ENCODE measurements at places on chromosomes 2 and 18. TPM values are rescaled to one million over a fixed set of nuclear protein-coding genes. Genes with fewer than 3 reads are reported as not detected.
A peak's percentile ranks its signal among the peaks of the same experiment; 100 is the strongest.

- no peaks in the 10 kb centered on the region for H3K36me3 ChIP-seq
- peak overlapping the region; percentile 24 for H3K4me3 ChIP-seq
- peaks cover 39% of the 10 kb centered on the region for H3K4me1 ChIP-seq
- no peaks in the 10 kb centered on the region for H3K27me3 ChIP-seq
Observed at GRCh38 chr18:2590303-2590702, 18.9 kb downstream of the NDC80 start.

DNA sequence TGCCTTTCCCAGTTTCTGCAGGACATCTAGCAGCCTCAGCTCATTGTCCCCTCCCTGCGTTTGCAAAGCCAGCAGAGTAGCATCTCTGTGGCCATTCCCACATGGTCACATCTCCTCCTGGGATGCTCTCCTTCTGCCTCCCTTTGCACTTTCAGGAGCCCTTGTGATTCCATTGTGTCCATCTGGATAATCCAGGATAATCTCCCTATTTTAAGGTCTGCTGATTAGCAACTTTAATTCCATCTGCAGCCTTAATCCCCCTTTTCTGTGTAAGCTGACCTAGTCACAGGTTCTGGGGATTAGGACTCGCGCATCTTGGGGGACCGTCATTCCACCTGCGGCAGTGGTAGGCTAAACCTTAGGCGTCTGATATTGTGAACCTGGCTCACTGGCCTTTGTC lies 70.7 kb downstream of the NEDD4L start:
- H3K4me1 ChIP-seq, result no peaks in the 10 kb centered on the region
- no peak for DNase-seq
- H3K27ac ChIP-seq, result no peak overlapping the region
- no peaks in the 10 kb centered on the region for H3K27me3 ChIP-seq
- H3K36me3 ChIP-seq, result no peaks in the 10 kb centered on the region
- H3K4me3 ChIP-seq, result no peak overlapping the region

- H3K27me3 ChIP-seq, result no peaks in the 10 kb centered on the region
- H3K4me1 ChIP-seq, result peaks cover 20% of the 10 kb centered on the region
- DNase-seq, result no peak
- H3K36me3 ChIP-seq, result no peaks in the 10 kb centered on the region
- H3K27ac ChIP-seq, result no peak overlapping the region
Observed at GRCh38 chr2:101981504-101981903, 10.3 kb upstream of the IL1R2 start.

GRCh38 chr18:34386803-34387202 lies 162.1 kb upstream of the NOL4 start:
- no peaks in the 10 kb centered on the region for H3K27me3 ChIP-seq
- no peaks in the 10 kb centered on the region for H3K36me3 ChIP-seq
- no peaks in the 10 kb centered on the region for H3K4me1 ChIP-seq

ABCB11 gene
- not detected for total RNA-seq

DNA sequence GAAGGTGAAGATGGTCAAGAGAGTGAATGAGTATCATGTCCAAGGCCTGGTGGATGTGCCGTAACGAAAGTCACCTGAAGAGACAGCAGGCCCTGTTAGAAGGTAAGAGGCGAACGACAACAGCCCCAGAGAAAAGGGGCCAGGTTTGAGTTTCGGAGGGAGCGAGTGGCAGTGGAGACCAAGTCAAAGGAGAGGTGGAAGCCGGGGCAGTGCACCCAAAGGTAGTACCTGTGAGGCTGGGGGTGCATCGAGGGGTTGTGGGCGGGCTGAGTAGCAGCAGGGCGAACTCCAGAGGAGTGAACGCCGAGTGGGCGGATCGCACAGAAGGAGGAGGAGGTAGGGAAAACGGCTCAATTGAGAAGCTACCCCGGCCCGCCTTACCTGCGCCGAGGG lies 358 bp downstream of the USP37 start:
- peak overlapping the region; percentile 94 for H3K27ac ChIP-seq
- H3K4me1 ChIP-seq, result peaks cover 40% of the 10 kb centered on the region
- peak overlapping the region; percentile 73 for H3K4me3 ChIP-seq
- DNase-seq, result no peak
- no peaks in the 10 kb centered on the region for H3K36me3 ChIP-seq

GRCh38 chr2:176136374-176137251 lies 7.1 kb downstream of the HOXD8 start:
- H3K4me1 ChIP-seq, result peaks cover 23% of the 10 kb centered on the region
- peak overlapping the region; percentile 40 for H3K4me3 ChIP-seq

LCT gene
- total RNA-seq, result not detected

- no peaks in the 10 kb centered on the region for H3K27me3 ChIP-seq
- DNase-seq, result no peak
- H3K4me1 ChIP-seq, result no peaks in the 10 kb centered on the region
- no peaks in the 10 kb centered on the region for H3K36me3 ChIP-seq
- no peak overlapping the region for H3K4me3 ChIP-seq
Observed at GRCh38 chr2:89841476-89841840, 1150.0 kb downstream of the RPIA start.

DNA sequence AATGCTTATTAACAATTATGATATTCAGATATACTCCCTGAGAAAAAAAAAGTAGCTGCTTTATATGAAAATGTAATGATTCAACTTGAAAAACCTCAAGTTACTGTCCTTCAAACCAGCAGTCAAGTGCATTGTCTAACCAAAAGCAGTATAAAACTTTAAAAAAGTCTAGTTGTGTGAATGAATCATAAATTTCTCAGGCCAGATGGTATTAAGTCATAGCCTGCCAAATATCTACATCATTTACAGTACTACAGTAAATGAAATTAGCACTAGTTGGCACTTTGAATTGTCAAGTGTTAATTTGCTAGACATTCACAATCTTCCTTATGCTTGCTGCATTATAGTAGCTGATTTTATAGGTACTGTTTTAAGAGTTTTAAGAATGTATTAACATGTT lies 85.9 kb downstream of the CBLN2 start:
- H3K36me3 ChIP-seq, result no peaks in the 10 kb centered on the region
- no peaks in the 10 kb centered on the region for H3K27me3 ChIP-seq
- H3K4me3 ChIP-seq, result no peak overlapping the region
- no peaks in the 10 kb centered on the region for H3K4me1 ChIP-seq

DNA sequence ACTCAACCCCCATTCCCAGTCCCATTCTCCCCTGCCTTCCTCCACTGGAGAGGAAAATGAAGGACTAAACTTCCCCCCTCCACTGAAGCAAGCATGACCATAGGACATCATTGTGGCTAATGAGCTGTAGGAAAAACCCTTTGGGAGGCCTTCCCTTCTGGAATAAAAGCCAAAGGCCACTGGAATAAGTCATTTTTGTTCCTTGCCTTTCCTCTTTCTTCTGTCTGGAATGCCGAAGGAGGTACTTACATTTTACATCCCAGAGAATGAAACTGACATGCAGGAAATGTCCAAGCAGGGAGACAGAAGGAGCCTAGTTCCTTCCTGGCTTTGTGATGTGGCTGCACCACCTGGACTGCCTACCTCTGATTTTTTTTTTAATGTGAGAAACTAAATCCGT lies 9.1 kb upstream of the PTPRM start:
- no peaks in the 10 kb centered on the region for H3K4me1 ChIP-seq
- no peak overlapping the region for H3K27ac ChIP-seq
- H3K4me3 ChIP-seq, result no peak overlapping the region
- H3K27me3 ChIP-seq, result no peaks in the 10 kb centered on the region
- H3K36me3 ChIP-seq, result no peaks in the 10 kb centered on the region

EVX2 gene
- total RNA-seq, result 0.98 TPM

ZAP70 gene
- total RNA-seq, result 16.7 TPM

SYT4 gene
- total RNA-seq, result 4.7 TPM

DNA sequence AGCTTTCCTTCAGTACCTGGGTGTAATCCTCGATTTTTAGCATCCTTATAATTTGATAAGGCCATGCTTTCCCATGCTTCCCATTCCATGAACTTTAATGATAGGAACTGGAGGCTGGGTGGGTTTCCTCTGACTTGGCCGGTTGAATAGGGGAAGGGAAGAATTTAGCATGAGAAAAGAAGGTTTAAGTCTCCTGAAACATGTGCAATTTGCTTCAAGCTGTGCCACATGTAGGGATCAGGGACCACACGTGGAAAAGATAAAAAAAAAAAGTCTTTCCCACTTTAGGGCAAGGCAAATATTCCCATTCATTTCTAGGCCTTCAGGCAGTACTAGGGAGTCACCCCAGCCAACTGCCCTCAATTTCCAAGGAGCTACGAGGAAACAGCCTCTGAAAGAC lies 900.3 kb downstream of the DSC3 start:
- no peaks in the 10 kb centered on the region for H3K27me3 ChIP-seq
- no peaks in the 10 kb centered on the region for H3K4me1 ChIP-seq
- H3K4me3 ChIP-seq, result no peak overlapping the region
- no peak overlapping the region for H3K27ac ChIP-seq
- no peak for DNase-seq

- H3K4me3 ChIP-seq, result no peak overlapping the region
- peaks cover 49% of the 10 kb centered on the region for H3K4me1 ChIP-seq
- H3K36me3 ChIP-seq, result peaks cover 13% of the 10 kb centered on the region
- H3K27me3 ChIP-seq, result no peaks in the 10 kb centered on the region
- H3K27ac ChIP-seq, result no peak overlapping the region
- no peak for DNase-seq
Observed at GRCh38 chr2:229873123-229873581, 48.7 kb downstream of the TRIP12 start.
